NCI-H2171 (cell line): ENCODE measurements at places on chromosomes 1 and 21.

DNA sequence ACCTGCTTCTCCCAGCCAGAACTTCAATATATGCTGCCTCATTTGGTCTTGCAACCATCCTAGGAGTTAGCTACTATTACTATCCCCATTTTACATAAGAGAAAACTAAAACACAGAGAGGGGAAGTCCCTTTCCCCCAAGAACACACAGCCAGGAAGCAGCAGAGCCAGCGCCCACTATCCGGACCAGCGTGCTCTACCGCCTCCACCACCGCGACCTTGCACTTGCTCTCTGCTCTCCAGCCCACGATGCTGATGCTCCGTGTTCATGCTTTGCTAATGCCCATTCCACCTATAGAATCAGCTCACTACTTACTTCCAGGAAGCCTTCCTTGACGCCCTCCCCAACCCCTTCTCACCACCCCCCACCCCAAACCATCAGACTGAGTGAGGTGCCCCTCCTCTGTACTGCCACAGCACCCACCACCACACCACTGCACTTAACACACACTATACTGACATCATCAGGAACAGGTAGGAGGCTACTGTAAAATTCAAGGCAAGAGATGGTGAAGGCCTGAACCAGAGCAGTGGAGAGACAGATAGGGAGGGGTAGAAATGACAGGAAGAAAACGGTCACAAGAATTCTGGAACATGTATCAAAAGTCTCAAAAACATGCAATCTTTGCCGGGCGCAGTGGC lies 9.4 kb downstream of the TMEM53 start:
- DNase-seq, result no peak

DNA sequence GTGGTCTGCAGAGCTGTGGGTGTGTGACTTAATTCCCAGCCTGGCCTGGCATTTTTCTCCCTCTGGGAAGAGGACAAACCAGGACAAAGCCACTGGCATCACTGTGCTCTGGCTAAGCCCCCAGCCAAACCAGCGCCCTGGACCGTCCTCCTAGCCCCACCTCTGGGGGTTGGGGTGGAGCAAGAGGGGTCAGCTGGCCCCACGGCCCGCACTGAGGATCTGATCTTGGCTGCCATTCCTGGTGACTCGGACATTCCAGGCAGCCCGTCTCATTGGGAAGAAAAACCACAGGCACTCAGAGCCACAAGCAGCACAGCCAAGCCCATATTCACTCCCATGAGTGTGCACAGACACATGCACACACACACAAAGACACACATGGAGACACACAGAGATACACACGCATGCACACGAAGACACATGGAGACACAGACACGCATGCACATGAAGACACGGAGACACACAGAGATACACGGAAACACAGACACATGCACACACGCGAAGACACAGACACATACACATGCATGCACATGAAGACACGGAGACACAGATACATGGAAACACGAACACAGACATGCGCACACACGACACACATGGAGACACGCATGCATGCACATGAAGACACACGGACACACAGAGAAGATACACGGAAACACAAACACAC lies 2.3 kb upstream of the MXRA8 start:
- DNase-seq, result no peak

DNA sequence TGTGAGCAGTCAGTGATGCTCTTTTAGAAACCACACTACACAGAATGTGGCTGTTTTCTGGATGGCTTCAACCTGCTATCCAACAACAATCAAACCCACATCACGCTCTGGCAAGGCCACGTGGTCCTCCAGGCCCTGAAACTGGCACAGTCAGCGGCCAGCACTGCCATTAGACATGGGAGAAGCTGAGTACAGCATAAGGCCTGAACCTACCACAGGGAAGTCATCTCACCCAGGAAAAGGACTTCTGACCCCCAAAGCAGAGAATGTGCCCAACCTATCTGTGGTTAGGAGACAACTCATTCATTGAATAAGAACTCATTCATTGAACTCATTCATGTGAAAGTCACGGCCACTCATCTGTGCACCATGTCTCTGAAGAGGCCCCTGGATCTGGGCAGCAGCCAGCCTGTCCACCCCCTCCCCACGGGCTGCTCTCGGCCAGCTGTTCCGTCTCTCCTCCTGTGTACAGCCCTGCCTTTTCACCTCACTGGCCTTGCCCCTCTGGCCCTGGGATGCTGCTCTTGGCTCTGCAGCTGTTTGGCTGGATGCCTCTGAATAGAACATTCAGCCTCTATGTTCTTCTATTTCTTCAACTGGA lies 41.1 kb downstream of the C1orf198 start:
- no peak for DNase-seq

GRCh38 chr1:56142301-56142700 lies 437.1 kb downstream of the PLPP3 start:
- DNase-seq, result no peak

- DNase-seq, result no peak
Observed at GRCh38 chr1:185627761-185628501, 106.3 kb upstream of the HMCN1 start.

- no peak for DNase-seq
Observed at GRCh38 chr1:237146241-237146640, 104.3 kb downstream of the RYR2 start.

DNA sequence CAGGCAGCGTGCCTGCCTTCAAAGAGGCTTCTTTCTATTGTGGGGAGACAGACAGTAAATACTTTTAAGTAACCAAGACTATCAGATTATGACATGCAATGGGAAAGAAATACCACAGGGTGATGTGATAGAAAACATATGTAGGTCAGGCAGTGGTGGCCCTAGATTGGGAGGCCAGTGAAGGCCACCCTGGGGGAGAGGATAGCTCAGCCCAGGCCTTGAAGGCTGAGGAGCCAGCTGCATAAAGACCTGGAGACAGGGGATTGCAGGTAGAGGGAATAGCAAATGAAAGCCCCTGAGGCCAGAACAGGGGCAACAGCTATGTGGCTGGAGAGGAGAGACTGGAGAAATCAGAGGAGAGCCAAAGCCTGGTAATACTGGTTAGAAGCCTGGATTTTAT lies 4.0 kb downstream of the SOX13 start:
- no peak for DNase-seq

- DNase-seq, result no peak
Observed at GRCh38 chr1:66365635-66366034, 168.3 kb upstream of the SGIP1 start.

GRCh38 chr1:156863631-156864030 lies 3.0 kb downstream of the NTRK1 start:
- DNase-seq, result no peak

- DNase-seq, result no peak
Observed at GRCh38 chr21:34878501-34878900, 170.6 kb downstream of the RUNX1 start.
